GDM1 (cell line): ENCODE measurements at places on chromosomes 3 and 15.

- DNase-seq: peak; percentile 77
Measured at GRCh38 chr3:151146071-151146730, 56.8 kb downstream of the GPR171 start.

DNA sequence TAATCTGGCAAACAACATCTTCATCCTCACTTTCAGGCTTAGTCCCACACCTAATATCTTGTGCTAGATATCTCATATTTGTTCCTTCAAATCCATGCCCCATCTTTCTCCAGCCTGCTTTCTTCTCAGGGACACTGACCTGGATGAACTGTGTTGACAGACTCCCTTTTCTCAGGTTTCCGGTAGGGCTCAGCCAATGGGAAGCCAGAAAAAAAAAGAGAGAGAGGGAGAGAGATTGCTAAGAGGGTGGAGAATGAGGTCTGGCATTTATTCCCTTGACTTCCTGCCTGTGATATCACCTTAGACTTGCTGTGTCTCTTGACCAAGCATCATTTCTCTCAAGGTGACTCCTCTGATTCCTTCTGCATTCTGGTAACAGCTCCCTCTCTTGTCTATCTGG lies 145.6 kb upstream of the ABI3BP start:
- DNase-seq: no peak

GRCh38 chr15:31799319-31799714 lies 231.0 kb upstream of the CHRNA7 start:
- no peak for DNase-seq

DNA sequence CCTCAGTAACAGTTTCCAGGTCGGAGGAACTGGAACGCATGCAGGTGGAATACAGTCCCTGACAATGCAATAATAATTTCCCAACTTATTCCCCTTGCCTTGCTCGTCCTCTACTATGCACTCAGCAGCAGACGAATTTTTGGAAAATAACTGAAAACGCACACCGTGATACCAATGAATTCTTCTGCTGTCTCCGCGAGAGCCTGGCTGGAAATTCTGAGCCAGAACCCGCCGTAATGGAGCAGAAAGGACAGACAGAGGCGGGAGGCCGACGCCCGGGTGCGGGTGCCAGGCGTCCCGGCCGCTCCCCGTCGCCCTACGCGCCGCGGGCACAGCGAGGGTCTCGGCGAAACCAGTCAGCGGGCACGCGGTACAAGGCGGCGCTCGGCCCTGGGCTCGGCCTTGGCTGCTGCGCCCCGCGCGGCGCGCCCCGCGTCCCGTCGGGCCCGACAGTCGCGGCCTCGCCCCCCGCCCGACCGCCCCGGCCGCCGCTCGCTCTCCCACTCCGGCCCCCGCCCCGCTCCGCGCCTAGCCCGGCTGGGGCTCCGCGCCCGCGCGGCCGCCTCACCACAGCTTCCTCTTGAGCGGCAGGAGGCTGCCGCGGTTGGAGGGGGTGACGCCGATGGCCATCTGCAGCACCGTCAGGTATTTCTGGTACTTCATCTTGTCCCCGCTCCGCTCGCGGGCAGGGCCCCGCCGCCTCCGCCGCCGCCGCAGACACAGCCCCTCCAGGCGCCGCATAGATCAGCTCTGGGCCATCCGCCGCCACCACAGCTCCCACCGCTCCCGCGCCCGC lies 114.5 kb upstream of the GOLGA8J start:
- DNase-seq: no peak
